ENCODE measurements at places on chromosomes 16 and 17. TPM values are rescaled to one million over a fixed set of nuclear protein-coding genes. Genes with fewer than 3 reads are reported as not detected.

GRCh38 chr17:72412650-72413076 is 291.8 kb downstream of the SOX9 start:
- no peak for DNase-seq

Gene LITAFD
- not detected for total RNA-seq

Gene CDK12
- total RNA-seq = 100 TPM

DNA sequence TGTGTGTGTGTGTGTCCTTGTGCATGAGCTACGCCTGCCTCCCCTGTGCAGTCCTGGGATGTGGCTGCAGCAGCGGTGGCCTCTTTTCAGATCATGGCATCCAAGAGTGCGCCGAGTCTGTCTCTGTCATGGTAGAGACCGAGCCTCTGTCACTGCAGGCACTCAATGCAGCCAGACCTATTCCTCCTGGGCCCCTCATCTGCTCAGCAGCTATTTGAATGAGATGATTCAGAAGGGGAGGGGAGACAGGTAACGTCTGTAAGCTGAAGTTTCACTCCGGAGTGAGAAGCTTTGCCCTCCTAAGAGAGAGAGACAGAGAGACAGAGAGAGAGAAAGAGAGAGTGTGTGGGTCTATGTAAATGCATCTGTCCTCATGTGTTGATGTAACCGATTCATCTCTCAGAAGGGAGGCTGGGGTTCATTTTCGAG is 22.5 kb downstream of the STAT5A start:
- DNase-seq = no peak

DNA sequence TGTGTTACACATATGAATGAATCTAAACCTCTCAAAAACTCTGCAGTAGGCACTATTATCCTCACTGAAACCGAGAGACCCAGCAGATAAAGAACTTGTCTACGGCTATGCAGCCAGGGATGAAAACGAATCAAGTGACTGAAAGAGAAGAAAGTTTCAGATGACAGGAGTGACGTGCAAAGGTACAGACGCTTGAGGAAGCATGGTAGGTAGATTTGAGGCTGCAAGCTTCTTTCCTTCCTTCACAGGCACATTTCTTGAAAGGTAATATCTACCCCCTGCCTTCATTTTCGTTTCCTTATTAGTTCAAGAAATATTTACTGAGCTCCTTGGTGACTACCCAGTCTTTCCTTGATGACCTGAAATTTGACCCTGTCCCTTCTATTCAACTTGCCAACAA is 211.5 kb upstream of the AXIN2 start:
- DNase-seq = no peak

GRCh38 chr16:20803561-20804214 is 2.6 kb downstream of the ERI2 start:
- no peak for DNase-seq

Gene SDR42E2
- 0.28 TPM for total RNA-seq

GRCh38 chr17:17765359-17766076 is 71.3 kb downstream of the SREBF1 start:
- DNase-seq = peak; percentile 51

GRCh38 chr17:50099003-50099402 is 3.9 kb downstream of the PDK2 start:
- no peak for DNase-seq

Gene PLEKHM1
- total RNA-seq = 36.7 TPM

GRCh38 chr17:29341726-29342125 is 47.8 kb upstream of the NUFIP2 start:
- DNase-seq = no peak

Gene MEOX1
- not detected for total RNA-seq

GRCh38 chr16:53908731-53909130 is 204.8 kb downstream of the FTO start:
- DNase-seq = no peak

DNA sequence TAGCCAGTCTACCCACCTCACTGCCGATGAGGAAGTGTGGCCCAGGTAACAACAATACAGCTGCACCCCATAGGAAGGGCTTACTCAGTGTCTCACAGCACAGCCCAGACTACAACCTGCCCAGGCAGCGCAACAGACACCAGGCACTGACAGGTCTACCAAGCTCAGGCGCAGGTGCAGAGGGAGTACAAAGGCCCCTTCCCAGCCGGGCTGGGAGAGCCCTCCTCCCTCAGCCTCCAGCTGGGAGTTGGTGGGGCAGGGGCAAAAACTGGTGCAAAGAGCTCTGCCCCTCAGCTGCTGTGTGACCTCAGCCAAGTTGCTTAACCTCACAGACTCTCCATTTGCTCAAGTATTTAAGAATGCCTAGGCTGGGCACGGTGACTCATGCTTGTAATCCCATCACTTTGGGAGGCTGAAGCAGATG is 112.6 kb upstream of the LHX1 start:
- no peak for DNase-seq

Measured in OCI-LY7 (cell line).